Thoracic aorta endothelial cell (primary cell): ENCODE measurements at places on chromosomes 1 and 21. TPM values are rescaled to one million over a fixed set of nuclear protein-coding genes. Genes with fewer than 3 reads are reported as not detected.

Gene TFAP2E
- total RNA-seq = under 0.01 TPM in 1 of 2 replicates, not detected in the other

Gene GPR37L1
- total RNA-seq = not detected in 2 replicates

Gene S100A12
- not detected in 2 replicates for total RNA-seq

Gene ADORA3
- 0.13 TPM in 1 of 2 replicates, not detected in the other for total RNA-seq

Gene SLAMF9
- total RNA-seq = not detected in 2 replicates

Gene SH3BGR
- total RNA-seq = 0.27 and 0.43 TPM in 2 replicates
